ENCODE measurements at places on chromosomes 2 and 18.
A peak's percentile ranks its signal among the peaks of the same experiment; 100 is the strongest.

DNA sequence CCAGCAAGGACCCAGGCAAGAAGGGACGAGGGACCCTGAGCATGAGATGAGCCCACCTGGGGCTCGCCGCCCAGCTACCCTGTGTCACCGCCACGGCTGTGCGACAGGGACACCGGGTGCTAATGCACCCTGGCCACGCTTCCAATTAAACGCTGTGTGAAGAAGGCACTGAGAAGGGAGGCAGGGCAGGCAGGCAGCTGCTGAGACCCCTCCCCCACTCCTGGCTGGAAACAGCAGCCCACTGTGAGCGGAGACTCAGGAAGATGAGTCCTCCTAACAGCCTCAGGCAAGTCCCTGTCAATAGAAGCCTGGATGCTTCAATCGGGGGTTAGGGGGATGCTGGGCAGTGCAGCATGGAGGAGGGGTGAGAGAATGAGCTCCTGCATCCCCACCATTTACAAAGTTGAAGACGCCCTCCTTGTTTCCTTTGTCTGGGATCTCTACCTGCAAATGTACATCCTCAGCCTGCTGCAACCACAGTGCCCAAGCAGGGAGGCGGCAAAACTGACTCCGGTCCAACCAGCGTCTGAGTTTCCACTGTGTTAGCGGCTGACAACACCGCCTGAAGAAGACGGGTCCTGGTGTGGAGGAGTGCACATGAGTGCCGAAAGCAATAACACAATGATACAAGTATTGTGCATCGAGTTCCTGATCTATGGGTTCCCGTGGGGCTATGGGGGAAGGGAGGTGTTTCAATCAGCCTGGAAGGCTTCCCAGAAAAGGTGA is 12.8 kb downstream of the TMEM163 start:
- no peak for DNase-seq

GRCh38 chr18:55462652-55463051 is 125.3 kb downstream of the TCF4 start:
- no peak for DNase-seq

- DNase-seq: no peak
These were observed 63.5 kb downstream of the TCF4 start for GRCh38 chr18:55524353-55525073.

- no peak for DNase-seq
These were observed 392.9 kb downstream of the ZNF516 start for GRCh38 chr18:76102156-76102555.

DNA sequence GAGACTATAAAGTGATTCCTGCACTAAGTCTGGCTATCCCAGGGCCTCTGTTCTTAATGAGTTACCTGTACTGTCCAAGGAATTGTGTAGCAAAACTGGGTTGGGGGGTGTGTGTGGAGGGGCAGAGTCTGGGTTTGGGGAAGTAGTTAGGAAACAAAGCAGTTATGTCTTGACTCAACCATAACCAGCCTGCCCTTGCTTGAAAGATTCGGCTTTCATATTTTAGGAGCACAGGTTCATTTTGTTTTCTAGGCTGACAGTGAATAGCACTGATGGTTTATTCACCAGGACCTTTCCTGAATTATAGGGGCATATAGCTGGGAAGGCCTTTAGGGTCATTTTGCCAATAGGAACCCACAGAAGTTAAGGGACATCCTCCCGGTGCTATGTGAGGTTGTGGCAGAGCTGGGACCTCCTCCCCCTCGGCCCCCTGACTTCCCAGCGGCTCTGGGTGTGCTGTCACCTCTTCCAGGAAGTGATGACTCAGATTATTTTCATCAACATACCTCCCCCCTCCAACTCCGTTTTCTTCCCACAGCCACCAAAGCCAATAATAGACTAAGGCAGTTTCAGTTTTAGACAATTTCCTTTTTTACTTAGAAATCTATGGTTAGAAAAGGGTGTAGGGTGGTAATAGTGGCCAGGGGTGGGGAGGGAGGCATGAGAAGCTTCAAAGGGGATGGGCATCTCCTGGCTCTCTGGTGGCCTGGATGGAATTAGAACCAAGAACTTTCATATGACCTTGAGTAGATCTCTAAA is 44.8 kb downstream of the SETBP1 start:
- DNase-seq: peak; percentile 74

GRCh38 chr2:46800218-46800617 is 115.4 kb downstream of the MCFD2 start:
- DNase-seq: no peak

GRCh38 chr2:98532756-98533155 is 75.6 kb downstream of the COA5 start:
- no peak for DNase-seq

- DNase-seq: no peak
These were observed 2.4 kb downstream of the PRELID3A start for GRCh38 chr18:12410081-12410481.

- DNase-seq: no peak
These were observed 99.5 kb upstream of the AGAP1 start for GRCh38 chr2:235394278-235394828.

DNA sequence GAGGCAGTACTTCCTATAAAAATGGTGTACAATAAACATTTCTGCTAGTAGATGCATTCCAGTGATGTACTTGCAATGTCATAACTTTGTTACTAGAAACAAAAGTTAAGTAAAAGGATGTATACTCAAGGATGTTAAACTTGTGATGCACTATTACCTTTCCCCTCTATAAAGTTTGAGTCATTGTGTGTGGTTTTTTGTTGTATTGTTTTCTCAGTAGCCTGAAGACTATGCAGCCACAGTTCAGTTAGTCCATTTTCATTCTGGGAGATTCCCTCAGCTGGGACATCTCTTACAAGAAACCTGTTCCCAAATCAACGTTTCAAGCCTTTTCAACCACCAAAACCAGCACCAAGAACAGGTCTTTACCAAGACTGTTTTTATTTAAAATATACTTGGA is 5.6 kb downstream of the ATP5MC3 start:
- no peak for DNase-seq

GRCh38 chr2:58140508-58141072 is 94.0 kb downstream of the VRK2 start:
- DNase-seq: no peak

GRCh38 chr2:230658877-230659652 is 53.6 kb upstream of the CAB39 start:
- peak; percentile 87 for DNase-seq

DNA sequence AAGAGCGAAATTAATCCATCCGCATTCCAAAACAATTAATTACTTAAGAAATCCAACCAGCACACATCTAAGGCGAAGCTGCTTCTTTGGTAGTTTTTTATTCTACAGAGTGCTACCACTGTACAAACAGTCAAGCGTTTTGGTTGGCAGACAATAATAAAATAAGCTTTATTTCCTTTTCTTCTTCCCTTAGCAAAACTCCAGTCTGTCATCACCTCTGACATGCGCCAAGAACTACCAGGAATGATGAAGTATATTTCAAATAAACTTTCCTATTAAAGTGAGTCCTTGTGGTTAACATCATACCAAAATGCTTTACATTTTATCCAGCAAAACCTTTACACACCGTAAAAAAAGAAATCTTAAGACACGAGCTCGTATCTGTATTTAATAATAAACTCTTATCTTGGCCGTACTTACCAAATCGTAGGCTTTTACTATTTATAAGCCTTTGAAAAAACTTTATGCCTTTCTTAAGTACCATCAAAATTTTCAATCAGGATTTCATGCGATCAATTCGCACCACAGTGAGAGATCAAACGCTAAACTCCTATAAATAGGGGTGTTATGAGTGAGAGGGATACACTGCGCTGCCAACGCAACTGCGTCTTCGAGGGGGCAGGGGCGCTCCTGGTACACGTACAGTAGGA is 1.3 kb downstream of the ATL2 start:
- DNase-seq: peak; percentile 68

DNA sequence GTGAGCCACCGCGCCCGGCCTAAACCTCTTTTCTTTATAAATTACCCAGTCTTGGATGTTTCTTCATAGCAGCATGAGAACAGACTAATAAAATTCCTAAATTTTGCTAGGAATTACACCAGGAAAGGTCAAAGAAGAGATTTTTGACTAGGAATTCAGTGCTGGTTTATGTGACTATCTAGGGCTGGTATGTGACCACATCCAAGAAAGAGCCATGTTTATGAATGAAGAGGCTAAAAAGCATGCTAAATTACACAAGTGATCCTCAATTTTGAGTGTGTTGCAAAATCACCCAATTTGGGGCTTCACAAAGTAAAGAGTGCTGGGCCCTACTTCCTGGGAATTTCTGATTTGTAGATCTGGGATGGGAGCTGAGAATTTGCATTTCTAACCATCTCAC is 123.6 kb downstream of the CSRNP3 start:
- DNase-seq: no peak

DNA sequence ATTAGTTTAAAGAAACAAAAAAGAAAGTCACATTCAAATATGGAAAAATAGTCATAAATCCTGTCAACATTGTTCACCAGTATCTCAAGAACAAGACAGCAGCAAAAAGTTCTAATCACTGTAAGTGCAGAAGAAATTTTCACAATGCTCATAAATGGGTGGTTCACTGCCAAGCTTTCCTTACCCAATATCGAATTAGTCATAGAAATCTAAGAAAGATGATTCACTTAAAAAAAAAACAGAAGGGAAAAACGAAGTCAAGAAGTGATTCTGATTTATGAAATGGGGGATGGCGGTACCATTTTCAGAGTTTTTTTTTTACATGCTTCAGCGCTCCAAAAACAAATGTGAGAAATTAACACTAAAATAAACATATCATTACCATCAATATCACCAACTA is 156.7 kb downstream of the EXOC6B start:
- DNase-seq: no peak
